ENCODE measurements at places on chromosomes 1 and 21.

- DNase-seq: no peak
- no peaks in the 10 kb centered on the region for H3K36me3 ChIP-seq
- H3K27ac ChIP-seq: no peak overlapping the region
- H3K4me1 ChIP-seq: no peaks in the 10 kb centered on the region
These were observed 35.7 kb upstream of the DUSP10 start for GRCh38 chr1:221777431-221778072.

- H3K4me1 ChIP-seq: no peaks in the 10 kb centered on the region
- no peak overlapping the region for H3K27ac ChIP-seq
- no peaks in the 10 kb centered on the region for H3K27me3 ChIP-seq
- DNase-seq: no peak
- H3K36me3 ChIP-seq: no peaks in the 10 kb centered on the region
These were observed 524.2 kb downstream of the KIF26B start for GRCh38 chr1:245678860-245679411.

GRCh38 chr1:58000116-58000515 is 546.4 kb downstream of the OMA1 start:
- no peaks in the 10 kb centered on the region for H3K36me3 ChIP-seq
- no peaks in the 10 kb centered on the region for H3K4me1 ChIP-seq
- no peak for DNase-seq
- H3K27ac ChIP-seq: no peak overlapping the region
- no peaks in the 10 kb centered on the region for H3K27me3 ChIP-seq

- no peak for DNase-seq
- H3K27me3 ChIP-seq: no peaks in the 10 kb centered on the region
- H3K27ac ChIP-seq: no peak overlapping the region
- H3K36me3 ChIP-seq: no peaks in the 10 kb centered on the region
These were observed 8.2 kb upstream of the RCSD1 start for GRCh38 chr1:167621780-167622313.

GRCh38 chr21:23811805-23812204 is 1795.5 kb downstream of the MRPL39 start:
- no peaks in the 10 kb centered on the region for H3K36me3 ChIP-seq
- no peaks in the 10 kb centered on the region for H3K4me1 ChIP-seq
- no peak overlapping the region for H3K27ac ChIP-seq
- H3K4me3 ChIP-seq: no peak overlapping the region
- H3K27me3 ChIP-seq: no peaks in the 10 kb centered on the region

GRCh38 chr1:161182214-161182613 is 4.9 kb upstream of the B4GALT3 start:
- peaks cover 56% of the 10 kb centered on the region for H3K4me1 ChIP-seq
- no peak overlapping the region for H3K4me3 ChIP-seq
- H3K36me3 ChIP-seq: no peaks in the 10 kb centered on the region

GRCh38 chr1:208556461-208556860 is 312.3 kb upstream of the PLXNA2 start:
- no peak overlapping the region for H3K4me3 ChIP-seq
- no peaks in the 10 kb centered on the region for H3K27me3 ChIP-seq
- H3K27ac ChIP-seq: no peak overlapping the region
- H3K4me1 ChIP-seq: no peaks in the 10 kb centered on the region
- H3K36me3 ChIP-seq: no peaks in the 10 kb centered on the region

DNA sequence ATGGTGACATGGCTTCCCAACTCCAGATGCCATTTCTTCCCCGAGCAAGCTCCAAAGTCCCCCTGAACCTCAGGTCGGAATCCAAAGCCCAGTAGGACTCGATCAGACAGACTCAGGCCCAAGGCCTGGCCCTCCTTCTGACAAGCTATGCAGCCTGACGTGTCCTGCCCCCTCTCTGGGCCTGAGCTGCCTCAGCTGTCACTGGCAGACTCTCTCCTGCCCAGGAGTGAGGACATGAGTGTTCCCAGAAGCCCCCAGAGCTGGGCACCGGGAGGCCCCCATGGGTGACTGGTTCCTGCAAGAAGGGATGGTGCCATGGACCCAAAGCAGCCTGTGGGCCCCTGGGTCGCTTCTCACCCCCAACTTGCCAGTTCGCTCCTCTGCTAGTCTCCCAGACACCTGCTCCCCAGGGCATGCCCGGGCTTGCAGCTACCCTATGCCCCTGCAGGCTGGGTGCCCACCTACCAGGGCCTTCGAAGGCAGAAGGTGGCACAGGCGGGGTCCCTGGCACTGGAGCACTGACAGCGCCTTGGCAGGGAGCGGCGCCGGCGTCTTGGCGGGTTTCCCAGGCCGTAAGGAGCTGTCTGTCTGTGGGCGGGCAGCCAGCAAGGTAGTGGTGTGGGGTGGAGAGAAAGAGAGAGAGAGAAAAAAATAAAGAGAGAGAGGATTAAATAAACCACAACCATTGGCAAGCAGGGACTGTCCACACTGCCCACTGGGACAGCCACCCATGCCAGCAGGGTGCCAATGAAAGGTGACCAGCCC is 2.3 kb downstream of the EDN2 start:
- DNase-seq: no peak
- no peak overlapping the region for H3K27ac ChIP-seq
- no peak overlapping the region for H3K4me3 ChIP-seq
- H3K27me3 ChIP-seq: no peaks in the 10 kb centered on the region
- peaks cover 57% of the 10 kb centered on the region for H3K4me1 ChIP-seq

DNA sequence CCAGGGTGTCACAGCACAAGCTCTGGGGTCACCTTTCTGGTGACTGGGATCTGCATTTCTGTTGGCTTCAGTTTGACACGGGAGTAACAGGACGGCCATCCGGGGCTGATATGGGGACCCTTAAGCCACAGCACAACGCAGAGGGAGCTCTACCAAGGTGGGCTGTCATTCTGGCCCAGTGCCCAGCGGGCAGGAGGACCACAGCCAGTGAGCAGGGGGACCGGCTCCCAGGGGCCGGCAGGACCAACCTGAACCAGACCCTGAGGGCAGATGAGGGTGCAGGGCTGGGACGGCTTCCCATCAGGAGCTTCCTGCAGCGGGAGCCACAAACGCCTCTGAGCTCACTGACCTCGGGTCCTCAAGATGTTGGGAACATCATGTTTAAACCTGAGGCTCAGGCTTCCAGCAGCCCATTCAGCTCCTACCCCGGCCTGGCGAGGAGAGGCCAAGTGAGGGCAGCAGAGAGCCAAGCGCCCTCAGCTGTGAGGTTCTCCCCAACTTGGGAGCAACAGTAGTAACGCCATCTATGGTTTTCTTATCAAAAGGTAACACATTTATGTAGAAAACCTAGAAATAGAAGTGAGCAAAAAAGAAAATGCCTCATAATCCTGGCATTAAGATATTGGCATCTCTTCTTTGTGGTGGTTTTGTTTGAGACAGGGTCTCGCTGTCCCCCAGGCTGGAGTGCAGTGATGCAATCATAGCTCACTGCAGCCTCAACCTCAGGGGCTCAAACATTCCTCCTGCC is 26.8 kb downstream of the TMEM201 start:
- no peaks in the 10 kb centered on the region for H3K4me1 ChIP-seq
- peaks cover 34% of the 10 kb centered on the region for H3K36me3 ChIP-seq
- no peak overlapping the region for H3K27ac ChIP-seq
- no peak overlapping the region for H3K4me3 ChIP-seq

Measured in suprapubic skin (tissue), 4 donors.